ENCODE measurements at places on chromosomes 12 and 14. TPM values are rescaled to one million over a fixed set of nuclear protein-coding genes. Genes with fewer than 3 reads are reported as not detected.

APOLD1 gene
- total RNA-seq: 9.9 TPM

BCL2L2 gene
- total RNA-seq: 4.1 TPM

GALNT9 gene
- total RNA-seq: not detected

RNF212B gene
- total RNA-seq: not detected

IQSEC3 gene
- 0.33 TPM for total RNA-seq

VWF gene
- total RNA-seq: not detected

KRT78 gene
- not detected for total RNA-seq

KRT6C gene
- total RNA-seq: not detected

SOAT2 gene
- total RNA-seq: 1.5 TPM

DAD1 gene
- total RNA-seq: 160 TPM

NPFF gene
- not detected for total RNA-seq

NTS gene
- total RNA-seq: not detected

KCNK10 gene
- not detected for total RNA-seq

BRI3BP gene
- total RNA-seq: 22.7 TPM

MYO1H gene
- total RNA-seq: not detected

SERPINA10 gene
- not detected for total RNA-seq

GMPR2 gene
- total RNA-seq: 78.1 TPM

LGMN gene
- total RNA-seq: 5.9 TPM

MYL6B gene
- 60.4 TPM for total RNA-seq

ACADS gene
- total RNA-seq: 14.9 TPM

TDRD9 gene
- 0.08 TPM for total RNA-seq

NGDN gene
- total RNA-seq: 39.0 TPM

HNF1A gene
- not detected for total RNA-seq

ADSS1 gene
- total RNA-seq: 1.2 TPM

KERA gene
- total RNA-seq: not detected

ETNK1 gene
- 84.9 TPM for total RNA-seq
